ENCODE measurements at places on chromosomes 11 and 22.

GRCh38 chr11:45527898-45528297, 137.5 kb downstream of the CHST1 start:
- no peak for DNase-seq

DNA sequence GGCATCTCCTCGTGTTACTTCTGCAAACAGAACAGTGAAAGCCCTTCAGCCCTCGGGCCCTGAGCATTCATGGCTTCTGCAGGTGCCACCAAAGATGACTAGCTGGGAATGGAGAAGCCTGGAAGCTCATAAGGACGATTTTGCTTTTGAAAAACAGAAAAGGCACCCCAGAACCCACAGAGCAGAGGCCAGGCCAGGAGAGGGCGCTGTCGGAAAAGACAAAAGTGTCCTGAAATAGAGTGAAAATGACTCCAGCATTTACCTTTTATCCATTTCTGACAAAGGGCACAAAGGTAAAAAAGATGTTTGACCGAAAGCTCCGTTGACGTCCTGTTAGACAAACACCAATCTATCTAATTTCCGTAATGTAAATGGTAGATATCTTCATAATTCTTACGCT, 37.6 kb downstream of the ZNF195 start:
- no peak for DNase-seq

- no peak for DNase-seq
Measured at GRCh38 chr11:31960126-31960525, 130.7 kb upstream of the RCN1 start.

DNA sequence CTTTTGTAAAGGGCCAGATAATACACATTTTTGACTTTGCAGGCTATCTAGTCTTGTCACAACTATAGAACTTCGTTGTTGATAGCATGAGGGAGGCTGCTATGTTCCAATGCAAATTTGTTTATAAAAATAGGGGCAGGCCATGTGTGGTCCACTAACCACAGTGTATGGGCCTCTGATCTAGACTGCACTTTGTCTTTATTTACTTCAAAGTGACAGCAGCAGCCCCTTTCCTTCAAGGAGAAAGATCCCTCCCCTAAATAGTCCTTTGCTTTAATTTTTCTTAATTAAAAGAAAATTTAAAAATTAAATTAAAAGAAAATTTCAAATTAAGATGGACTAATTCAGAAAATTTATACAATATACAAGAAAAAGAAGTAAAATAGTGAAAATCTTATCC, 49.5 kb upstream of the OR9Q1 start:
- DNase-seq: no peak

- no peak for DNase-seq
Measured at GRCh38 chr22:50498322-50498890, 9.1 kb downstream of the LMF2 start.

GRCh38 chr22:50243685-50244419, 971 bp downstream of the TUBGCP6 start:
- no peak for DNase-seq

DNA sequence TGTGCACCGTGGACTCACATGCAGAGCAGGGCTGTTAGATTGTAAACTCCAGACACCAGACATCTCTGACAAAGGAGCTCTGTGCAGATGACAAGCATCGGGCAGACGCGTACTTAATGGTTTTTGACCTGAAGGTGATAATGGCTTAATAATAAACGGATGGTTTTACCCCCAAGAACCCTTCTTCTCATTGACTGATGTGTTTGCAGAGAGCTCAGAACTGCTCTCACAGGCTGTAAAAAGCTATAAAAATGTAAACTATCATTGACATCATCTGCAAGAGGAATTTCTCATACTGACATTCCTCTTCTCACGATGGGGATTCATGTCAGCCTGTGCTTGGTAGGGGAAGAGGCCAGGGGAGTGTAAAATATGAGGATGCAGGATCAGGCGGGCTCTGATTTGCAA, 8.6 kb upstream of the ARHGAP8 start:
- DNase-seq: no peak

GRCh38 chr11:44632466-44633123, 67.1 kb downstream of the CD82 start:
- no peak for DNase-seq

GRCh38 chr11:100681064-100681502, 6.0 kb upstream of the ARHGAP42 start:
- peak; percentile 70 for DNase-seq

DNA sequence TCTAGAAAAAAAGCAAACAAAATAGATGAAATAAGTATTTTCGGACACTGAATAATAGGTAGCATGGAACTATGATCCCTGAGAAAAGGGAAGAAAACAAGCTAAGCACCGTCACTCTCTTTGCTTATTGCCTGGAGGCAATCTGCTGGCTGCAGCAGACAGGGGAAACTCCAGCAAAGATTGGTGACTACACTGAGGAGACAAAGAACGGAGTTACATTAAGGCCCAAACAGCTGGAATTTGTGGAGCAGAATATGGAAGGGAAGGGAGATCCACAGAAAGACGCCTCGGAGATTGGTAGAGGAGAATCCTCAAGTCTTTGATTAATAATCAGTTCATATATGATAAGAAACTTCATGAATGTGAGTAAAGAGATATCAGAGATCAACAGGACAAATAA, 150.2 kb downstream of the TYR start:
- no peak for DNase-seq

GRCh38 chr11:126731576-126732142, 268.9 kb downstream of the KIRREL3 start:
- no peak for DNase-seq

- DNase-seq: no peak
Measured at GRCh38 chr22:17369439-17370025, at the start of gene CECR2. Gene CECR2, plus strand, starts transcription at chr22:17369460. Its CDS starts 324 bp downstream, at chr22:17369784.

- no peak for DNase-seq
Measured at GRCh38 chr11:118007040-118007439, 20.8 kb downstream of the IL10RA start.

All from NCI-H1436 treated with DMSO at 0.1 percent for 48 hours (cell line).